NCI-H460 (cell line): ENCODE measurements at places on chromosomes 6 and 20.
A peak's percentile ranks its signal among the peaks of the same experiment; 100 is the strongest.

DNA sequence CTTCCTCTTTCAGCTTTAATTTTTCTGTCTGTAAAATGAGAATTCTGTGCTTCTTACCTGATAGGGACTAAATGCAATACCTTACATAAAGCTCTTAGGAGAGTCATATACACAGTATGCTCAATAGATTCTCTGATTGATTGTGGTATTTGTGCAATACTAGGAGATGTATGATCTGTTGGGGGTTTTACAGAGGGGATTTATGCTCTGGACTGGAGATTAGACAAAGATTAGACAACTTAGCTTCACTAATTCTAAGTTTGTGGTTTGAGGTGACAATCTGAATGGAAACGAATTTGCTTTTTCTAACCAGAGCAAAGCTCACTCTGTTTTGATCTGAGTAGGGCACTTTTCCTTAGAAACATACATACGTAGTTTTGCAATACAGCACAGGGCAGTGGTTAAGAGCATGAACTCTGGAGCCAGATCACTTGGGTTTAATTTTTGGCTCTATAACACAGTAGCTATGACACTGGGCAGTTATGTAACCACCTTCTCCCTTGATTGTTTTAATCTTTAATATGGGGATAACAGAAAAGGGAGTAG, 126.2 kb downstream of the RNF144B start:
- no peak for DNase-seq

GRCh38 chr6:72111611-72112010, 225.3 kb downstream of the RIMS1 start:
- DNase-seq, result no peak

DNA sequence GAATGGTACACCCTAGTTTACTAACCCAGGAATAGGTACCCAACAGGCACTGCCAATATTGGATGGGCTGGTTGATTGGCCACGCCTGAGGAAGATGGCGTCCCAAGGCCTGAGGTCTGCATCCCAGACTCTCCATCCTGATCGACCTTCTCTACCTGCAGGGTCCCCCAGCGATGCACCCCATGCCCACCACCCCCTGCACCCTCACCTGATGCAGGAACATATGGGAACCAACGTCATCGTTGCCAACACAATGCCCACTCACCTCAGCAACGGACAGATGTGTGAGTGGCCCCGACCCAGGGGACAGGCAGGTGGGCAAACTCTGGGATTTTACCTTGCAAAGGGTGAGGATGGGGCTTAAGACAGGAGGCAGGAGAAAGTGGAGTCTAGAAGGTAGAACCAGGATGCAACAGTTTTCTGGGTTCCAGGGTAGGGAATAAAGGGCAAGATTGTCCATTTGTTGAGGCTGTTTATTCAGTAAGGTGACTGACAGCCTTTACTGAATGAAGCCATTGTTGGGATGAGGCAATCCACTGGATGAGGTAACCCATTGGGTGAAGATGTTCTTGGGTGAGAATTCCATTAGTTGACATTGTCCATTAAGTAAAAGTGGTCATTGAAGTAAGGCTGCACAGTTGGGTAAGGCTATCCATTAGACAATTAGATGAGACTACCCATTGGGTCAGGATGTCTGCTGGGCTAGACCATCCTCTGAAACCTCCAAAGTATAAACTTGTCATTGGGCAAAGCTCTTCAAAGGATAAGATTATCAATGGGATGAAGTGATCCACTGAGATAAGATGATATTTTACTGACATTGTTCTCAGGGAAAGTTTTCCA, 47.3 kb upstream of the TTPAL start:
- no peak for DNase-seq

GRCh38 chr6:157139054-157139708, 184.1 kb downstream of the TMEM242 start:
- DNase-seq, result no peak

- DNase-seq, result no peak
Observed at GRCh38 chr20:38106461-38106860, 58.6 kb downstream of the TGM2 start.

- DNase-seq, result no peak
Observed at GRCh38 chr6:109165392-109165974, 70.2 kb downstream of the CEP57L1 start.

- no peak for DNase-seq
Observed at GRCh38 chr20:53077373-53078205, 105.4 kb downstream of the TSHZ2 start.

- DNase-seq, result no peak
Observed at GRCh38 chr6:121482004-121482693, 46.7 kb downstream of the GJA1 start.

DNA sequence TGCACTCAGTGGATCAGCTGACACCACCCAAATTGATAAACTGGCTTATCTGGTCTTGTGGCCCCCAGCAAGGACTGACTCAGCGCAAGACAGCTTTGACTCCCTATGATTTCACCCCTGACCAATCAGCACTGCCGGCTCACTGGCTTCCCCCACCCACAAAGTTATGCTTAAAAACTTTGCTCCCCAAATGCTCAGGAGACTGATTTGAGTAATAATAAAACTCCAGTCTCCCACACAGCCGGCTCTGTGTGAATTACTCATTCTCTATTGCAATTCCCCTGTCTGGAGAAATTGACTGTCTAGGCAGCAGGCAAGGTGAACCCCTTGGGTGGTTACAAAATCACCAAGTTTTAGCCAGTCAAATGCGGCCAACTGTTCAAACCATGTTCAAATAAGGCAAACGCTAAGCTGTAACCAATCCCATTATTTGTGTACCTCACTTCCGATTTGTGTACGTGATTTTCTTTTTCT, 32.5 kb downstream of the SLC22A2 start:
- no peak for DNase-seq

DNA sequence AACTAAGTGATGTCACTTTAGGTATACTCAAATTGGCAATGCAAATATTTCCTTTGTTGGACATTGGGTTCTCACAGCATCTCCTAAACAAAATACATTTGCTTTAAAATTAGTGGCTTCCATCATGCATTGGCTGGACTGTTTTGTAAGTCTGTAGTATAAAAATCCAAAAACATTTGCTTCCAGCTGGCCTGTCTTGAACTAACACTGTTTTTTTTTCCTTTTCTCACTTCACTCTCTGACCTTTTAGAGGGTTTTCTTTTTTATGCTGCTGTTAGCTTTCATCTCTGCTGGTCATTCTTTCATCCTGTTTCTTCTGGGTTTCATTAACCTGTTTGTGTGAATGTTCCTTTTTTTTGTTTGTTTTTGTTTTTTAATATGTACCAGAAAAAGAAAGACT, 121.7 kb upstream of the MLIP start:
- DNase-seq, result no peak

GRCh38 chr6:3290931-3291211, 32.1 kb downstream of the PSMG4 start:
- DNase-seq, result no peak

DNA sequence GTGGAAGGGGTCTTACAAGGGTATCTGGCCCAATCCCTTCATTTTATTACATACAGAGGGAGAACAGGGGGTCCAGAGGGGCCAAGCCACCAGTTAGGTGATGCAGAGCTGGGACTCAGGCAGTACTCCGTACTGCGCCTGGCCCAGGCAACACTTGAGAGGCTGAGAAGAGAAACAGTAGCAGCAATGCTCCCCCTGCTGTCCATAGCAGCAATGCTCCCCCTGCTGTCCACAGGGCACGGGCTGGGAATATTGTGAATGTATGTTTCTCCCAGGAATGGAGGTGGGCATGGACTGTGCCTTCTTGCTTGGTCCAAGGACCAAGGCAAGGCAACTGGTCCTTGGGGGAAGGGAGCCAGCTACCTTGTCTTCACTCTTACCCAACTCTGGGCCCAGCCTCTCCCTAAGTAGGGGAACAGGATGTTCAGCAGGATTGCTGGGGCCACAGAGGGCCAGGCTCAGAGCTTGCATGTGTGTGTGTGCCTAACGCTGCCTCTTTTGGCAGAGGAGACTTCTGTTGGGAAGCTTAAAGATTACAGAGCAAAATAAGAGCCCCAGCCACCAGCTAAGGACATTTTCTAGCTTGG, 14.8 kb upstream of the FAM83C start:
- DNase-seq, result peak; percentile 59

- DNase-seq, result no peak
Observed at GRCh38 chr6:159079367-159079766, 34.6 kb upstream of the TAGAP start.

GRCh38 chr6:43988801-43989200, 138.5 kb downstream of the MRPL14 start:
- DNase-seq, result no peak

DNA sequence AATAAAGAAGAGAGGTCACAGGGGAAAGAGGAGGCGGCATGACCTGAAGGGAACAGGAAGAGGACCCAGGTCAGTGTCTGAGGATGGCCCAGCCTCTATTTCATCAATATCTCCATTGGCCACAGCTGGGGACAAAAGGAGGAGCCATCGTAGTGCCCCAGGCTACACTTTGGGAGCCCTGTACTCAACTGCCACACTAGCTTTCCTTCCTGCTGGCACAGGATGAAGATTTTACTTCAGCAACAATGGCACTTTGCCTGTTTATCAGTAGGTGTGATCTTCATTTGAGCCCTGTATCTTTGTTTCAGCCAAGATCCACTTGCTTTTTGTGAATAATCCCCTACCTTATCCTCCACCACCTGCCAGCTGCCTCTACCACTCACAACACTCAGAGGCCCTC, 35.4 kb upstream of the RCAN2 start:
- DNase-seq, result no peak

DNA sequence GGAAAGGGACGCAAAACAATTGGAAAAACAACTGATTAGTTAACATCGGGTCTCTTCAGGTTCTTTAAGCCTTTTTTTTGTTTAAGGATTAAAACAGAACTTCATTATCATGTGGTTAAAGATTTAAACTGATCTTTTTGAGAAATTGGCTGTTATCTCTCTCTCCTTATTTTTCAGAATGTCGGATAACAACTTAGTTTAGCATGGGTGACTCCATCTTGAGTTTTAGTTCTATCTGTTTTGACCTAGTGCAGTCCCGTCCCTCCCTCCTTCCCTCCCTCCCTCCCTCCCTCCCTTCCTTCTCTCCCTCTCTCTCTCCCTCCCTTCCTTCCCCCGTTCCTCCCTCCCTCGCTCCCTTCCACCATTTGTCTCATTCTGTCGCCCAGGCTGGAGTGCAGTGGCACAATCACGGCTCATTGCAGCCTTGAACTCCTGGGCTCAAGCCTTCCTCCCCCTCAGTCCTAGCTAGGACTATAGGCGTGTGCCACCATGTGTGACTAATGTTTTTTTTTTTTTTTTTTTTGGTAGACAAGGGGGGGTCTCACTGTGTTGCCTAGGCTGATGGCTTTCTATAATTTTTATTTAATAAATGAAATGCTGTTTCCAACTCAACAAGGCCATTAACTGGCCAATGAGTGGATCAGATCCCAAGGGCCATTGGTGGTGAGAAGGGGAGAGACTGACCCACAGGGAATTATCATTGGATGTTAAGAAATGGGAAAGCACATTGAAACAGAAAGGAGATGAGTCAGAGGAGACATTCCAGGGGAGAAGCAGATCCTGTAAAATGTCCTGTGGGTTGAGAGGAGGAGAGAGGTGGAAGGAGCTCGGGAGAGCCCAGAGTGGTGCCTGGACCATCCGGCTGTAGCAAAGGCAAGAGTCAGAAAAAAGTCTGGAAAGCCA, 13.6 kb downstream of the BAK1 start:
- no peak for DNase-seq

DNA sequence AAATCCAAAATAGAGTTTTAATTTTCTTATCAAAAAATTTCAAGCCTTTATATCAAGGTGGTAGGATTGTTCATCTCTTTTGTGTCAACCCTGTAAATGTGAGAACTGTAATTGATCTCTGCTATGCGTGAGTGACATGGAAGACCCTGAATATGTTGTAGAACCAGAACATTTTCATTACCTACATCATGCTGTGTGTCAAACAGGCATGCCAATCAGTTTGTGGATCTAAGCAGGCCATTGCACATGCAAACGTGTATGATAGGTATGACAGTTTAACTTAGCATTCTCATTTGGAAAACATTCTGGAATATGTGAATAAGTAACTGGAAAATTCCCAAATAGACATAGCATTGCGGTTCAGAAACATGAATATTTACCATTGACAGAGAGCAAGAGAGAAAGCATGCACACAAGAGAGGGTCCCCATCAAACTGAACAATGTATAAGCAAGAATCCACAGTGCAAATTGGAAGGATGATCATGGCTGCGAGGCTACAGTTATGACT, 641.6 kb upstream of the AGPAT4 start:
- no peak for DNase-seq

- no peak for DNase-seq
Observed at GRCh38 chr6:36487698-36488097, 44.9 kb downstream of the KCTD20 start.

- no peak for DNase-seq
Observed at GRCh38 chr6:3039384-3039783, 28.9 kb upstream of the RIPK1 start.

- DNase-seq, result no peak
Observed at GRCh38 chr6:6366803-6367202, 46.3 kb upstream of the F13A1 start.

DNA sequence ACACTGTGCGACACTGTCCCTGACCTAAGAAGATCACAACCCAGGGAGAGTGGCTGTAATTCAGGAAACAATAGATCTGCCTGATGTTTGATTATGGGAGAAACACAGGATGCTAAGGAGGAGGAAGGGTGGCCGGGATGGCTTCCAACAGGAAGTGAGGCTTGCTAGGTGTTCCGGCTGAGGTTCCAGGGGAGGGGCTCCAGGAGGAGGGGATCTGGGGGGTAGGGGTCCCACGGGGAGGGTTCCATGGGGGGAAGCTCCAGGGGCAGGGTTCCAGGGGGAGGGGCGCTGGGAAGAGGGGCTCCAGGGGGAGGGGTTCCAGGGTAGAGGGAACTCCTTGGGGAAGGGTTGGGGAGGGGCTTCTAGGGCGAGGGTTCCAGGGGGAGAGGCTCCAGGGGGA, 48.6 kb downstream of the DAAM2 start:
- no peak for DNase-seq

GRCh38 chr6:21138336-21139069, 455.0 kb upstream of the SOX4 start:
- DNase-seq, result no peak

- peak; percentile 68 for DNase-seq
Observed at GRCh38 chr20:19976595-19977372, 40.4 kb upstream of the NAA20 start.

DNA sequence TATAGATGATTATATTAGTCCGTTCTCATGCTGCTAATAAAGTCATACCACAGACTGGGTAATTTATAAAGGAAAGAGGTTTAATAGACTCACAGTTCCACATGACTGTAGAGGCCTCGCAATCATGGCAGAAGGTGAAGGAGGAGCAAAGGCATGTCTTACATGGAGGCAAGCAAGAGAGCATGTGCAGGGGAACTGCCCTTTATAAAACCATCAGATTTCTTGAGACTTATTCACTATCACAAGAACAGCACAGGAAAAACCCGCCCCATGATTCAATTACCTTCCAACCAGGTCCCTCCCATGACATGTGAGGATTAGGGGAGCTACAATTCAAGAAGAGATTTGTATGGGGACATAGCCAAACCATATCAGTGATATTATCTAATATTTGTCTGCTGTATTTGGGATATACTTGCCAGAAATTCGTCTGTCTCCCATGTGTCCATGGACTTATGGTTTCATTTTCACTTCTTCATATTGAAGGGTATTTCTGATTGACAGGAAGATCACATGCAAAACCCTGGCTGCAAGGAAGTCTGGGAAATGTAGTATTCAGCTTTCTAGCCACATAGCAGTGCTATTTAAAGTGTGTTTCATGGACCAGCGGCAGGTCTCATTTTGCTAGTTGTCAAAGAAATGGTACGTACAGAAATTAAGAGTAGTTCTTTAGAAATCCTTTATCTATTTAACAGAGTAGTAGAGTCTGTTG, 50.5 kb upstream of the PAK5 start:
- no peak for DNase-seq

GRCh38 chr6:24529985-24530384, 35.2 kb downstream of the ALDH5A1 start:
- DNase-seq, result no peak
